T-cell (primary cell): ENCODE measurements at places on chromosomes 1 and 21. TPM values are rescaled to one million over a fixed set of nuclear protein-coding genes. Genes with fewer than 3 reads are reported as not detected.

DNA sequence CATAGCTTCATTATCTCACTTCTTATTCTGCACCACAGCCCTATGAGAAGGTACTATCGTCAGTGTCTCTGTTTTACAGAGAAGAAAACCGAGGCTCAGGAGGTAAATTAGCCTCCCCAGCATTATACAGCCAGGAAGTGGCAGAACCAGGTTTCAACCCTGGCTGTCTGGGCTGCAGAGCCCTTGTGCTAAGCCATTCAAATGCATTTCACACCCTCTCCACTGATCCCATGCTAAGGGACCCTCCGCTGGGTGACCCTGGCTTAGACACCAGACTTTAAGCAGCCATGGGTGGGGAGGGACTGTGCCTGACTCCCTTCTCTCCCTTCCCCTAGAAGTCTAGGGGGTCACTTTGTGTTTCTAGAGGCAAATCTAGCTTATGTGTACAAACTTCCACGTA, 87.5 kb downstream of the RRAGC start:
- H3K4me3 ChIP-seq: no peak overlapping the region
- no peaks in the 10 kb centered on the region for H3K36me3 ChIP-seq
- no peak overlapping the region for H3K27ac ChIP-seq
- H3K4me1 ChIP-seq: no peaks in the 10 kb centered on the region
- DNase-seq: no peak
- H3K27me3 ChIP-seq: peaks cover 30% of the 10 kb centered on the region

DNA sequence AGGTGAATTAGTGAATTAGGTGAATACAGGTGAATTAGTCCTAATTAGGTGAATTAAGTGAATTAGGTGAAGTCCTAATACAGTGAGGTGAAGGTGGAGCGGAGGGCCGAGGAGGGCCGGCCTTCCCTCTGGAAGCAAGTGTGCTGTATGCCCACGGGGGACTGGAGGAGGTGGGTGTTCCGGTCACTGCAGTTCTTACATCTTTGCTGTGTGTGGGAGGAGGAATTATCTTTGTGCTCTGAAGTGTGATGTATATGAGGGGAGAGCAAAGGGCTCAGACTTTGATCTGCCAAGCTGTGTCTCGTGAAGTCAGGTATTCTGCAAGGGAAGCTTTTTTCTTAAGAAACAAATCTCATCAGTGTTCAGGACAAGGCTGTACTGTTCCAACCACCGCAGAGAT, 45.4 kb downstream of the AGPAT3 start:
- H3K27me3 ChIP-seq: no peaks in the 10 kb centered on the region
- peaks cover 15% of the 10 kb centered on the region for H3K36me3 ChIP-seq
- no peak for DNase-seq
- H3K4me1 ChIP-seq: no peaks in the 10 kb centered on the region
- H3K4me3 ChIP-seq: no peak overlapping the region
- no peak overlapping the region for H3K27ac ChIP-seq

DNA sequence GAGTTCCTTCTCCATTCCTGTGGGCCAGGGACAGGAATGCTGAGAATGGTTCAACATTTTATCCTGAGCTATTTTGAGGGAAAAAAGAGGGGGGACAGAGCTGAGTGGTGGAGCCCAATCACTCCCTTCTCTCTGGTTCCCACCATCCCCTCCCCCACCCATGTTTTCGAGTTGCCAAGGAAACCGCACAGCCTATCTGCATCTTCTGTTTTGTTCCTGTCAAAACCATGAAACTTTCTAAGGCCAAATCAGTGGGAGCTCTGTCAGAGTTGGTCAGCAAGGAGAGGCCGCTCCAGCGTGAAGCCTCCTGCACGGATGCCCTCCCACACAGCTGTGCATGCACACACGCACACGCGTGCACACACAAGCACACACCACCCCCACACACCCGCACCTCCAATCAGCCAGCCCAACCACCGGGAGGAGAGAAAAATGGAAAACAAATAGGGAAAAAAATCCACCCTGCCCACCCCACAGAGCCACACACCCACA, 54.5 kb upstream of the ATP2B4 start:
- H3K27ac ChIP-seq: no peak overlapping the region
- peaks cover 31% of the 10 kb centered on the region for H3K27me3 ChIP-seq
- no peak for DNase-seq
- no peaks in the 10 kb centered on the region for H3K36me3 ChIP-seq
- H3K4me1 ChIP-seq: no peaks in the 10 kb centered on the region
- H3K4me3 ChIP-seq: no peak overlapping the region

GRCh38 chr1:101507547-101507971, 270.7 kb downstream of the S1PR1 start:
- no peak overlapping the region for H3K27ac ChIP-seq
- DNase-seq: no peak
- no peaks in the 10 kb centered on the region for H3K4me1 ChIP-seq
- H3K4me3 ChIP-seq: no peak overlapping the region

- H3K4me1 ChIP-seq: no peaks in the 10 kb centered on the region
- no peak overlapping the region for H3K27ac ChIP-seq
- H3K4me3 ChIP-seq: no peak overlapping the region
- DNase-seq: no peak
- H3K27me3 ChIP-seq: peaks cover 3% of the 10 kb centered on the region
Measured at GRCh38 chr1:224828691-224829090, 100.8 kb upstream of the DNAH14 start.

GRCh38 chr1:31694069-31694963, 9.5 kb downstream of the COL16A1 start:
- no peak overlapping the region for H3K4me3 ChIP-seq
- no peaks in the 10 kb centered on the region for H3K27me3 ChIP-seq
- DNase-seq: no peak
- H3K36me3 ChIP-seq: no peaks in the 10 kb centered on the region
- peaks cover 6% of the 10 kb centered on the region for H3K4me1 ChIP-seq

- H3K4me3 ChIP-seq: no peak overlapping the region
- H3K27me3 ChIP-seq: no peaks in the 10 kb centered on the region
- no peak for DNase-seq
- H3K4me1 ChIP-seq: no peaks in the 10 kb centered on the region
- H3K36me3 ChIP-seq: no peaks in the 10 kb centered on the region
Measured at GRCh38 chr1:247474367-247474766, 16.5 kb upstream of the OR2B11 start.

GRCh38 chr1:184953600-184954219, 20.6 kb downstream of the NIBAN1 start:
- no peak overlapping the region for H3K4me3 ChIP-seq
- DNase-seq: no peak
- no peak overlapping the region for H3K27ac ChIP-seq

DNA sequence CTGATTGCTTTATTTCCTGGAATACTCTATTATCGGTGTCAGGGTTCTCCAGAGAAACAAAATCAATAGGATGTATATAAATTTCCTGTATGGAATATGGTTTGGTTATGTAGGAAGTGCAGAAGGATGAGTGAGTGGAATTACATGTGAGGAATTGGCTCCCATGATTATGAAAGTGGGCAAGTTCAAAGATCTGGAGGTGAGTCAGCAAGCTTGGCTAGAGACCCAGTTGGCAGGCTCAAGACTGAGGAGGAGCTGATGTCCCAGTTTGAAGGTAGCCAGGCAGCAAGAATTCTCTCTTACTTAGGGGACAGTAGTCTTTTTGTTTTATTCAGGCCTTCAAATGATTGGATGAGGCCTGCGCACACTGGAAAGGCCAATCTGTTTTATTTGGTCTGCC, 57.5 kb downstream of the MAP3K7CL start:
- H3K4me3 ChIP-seq: no peak overlapping the region
- no peak overlapping the region for H3K27ac ChIP-seq
- H3K36me3 ChIP-seq: no peaks in the 10 kb centered on the region
- H3K4me1 ChIP-seq: no peaks in the 10 kb centered on the region

GRCh38 chr1:53521924-53522552, 62.8 kb downstream of the DMRTB1 start:
- DNase-seq: no peak
- no peak overlapping the region for H3K27ac ChIP-seq
- H3K36me3 ChIP-seq: no peaks in the 10 kb centered on the region

DNA sequence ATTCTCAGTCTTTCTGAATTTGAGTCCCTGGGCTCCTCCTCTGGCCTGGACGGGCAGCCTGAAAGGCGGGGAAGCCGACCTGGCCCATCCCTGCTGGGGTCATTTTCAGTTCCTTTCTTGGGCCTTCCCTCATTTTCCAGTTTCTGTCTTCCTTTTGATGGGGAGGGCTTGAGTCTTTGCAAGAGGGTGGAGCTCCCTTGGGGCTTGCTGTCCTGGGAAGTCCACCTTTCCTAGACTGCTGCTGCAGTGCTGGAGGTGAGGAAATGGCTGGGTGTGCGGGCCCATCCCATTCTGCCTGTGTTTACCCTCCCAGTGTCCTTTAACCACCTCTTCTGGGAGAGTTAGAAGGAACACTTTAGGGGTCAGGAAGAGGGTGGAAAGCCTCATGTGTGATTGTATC, 40.4 kb upstream of the SYNC start:
- H3K4me1 ChIP-seq: peaks cover 11% of the 10 kb centered on the region
- no peak overlapping the region for H3K4me3 ChIP-seq
- no peak overlapping the region for H3K27ac ChIP-seq
- H3K27me3 ChIP-seq: peaks cover 42% of the 10 kb centered on the region
- H3K36me3 ChIP-seq: no peaks in the 10 kb centered on the region
- DNase-seq: no peak

- peaks cover 87% of the 10 kb centered on the region for H3K4me1 ChIP-seq
- no peak for DNase-seq
- H3K27me3 ChIP-seq: no peaks in the 10 kb centered on the region
Measured at GRCh38 chr1:155976913-155977689, 1.2 kb downstream of the ARHGEF2 start.

- peak overlapping the region; percentile 60 for H3K4me3 ChIP-seq
- no peak for DNase-seq
- H3K27me3 ChIP-seq: peaks cover 5% of the 10 kb centered on the region
- H3K36me3 ChIP-seq: no peaks in the 10 kb centered on the region
- peak overlapping the region; percentile 60 for H3K27ac ChIP-seq
- H3K4me1 ChIP-seq: peaks cover 3% of the 10 kb centered on the region
Measured at GRCh38 chr1:48472638-48473037, 634 bp upstream of the SPATA6 start.

- DNase-seq: no peak
- H3K4me1 ChIP-seq: no peaks in the 10 kb centered on the region
- H3K27me3 ChIP-seq: no peaks in the 10 kb centered on the region
- peaks cover 4% of the 10 kb centered on the region for H3K36me3 ChIP-seq
- no peak overlapping the region for H3K27ac ChIP-seq
Measured at GRCh38 chr1:44347280-44347679, 7.8 kb downstream of the ERI3 start.

GRCh38 chr1:232046451-232047306, 420.1 kb downstream of the DISC1 start:
- no peaks in the 10 kb centered on the region for H3K4me1 ChIP-seq
- no peaks in the 10 kb centered on the region for H3K27me3 ChIP-seq
- no peak overlapping the region for H3K4me3 ChIP-seq
- H3K27ac ChIP-seq: no peak overlapping the region

- DNase-seq: no peak
- H3K27ac ChIP-seq: no peak overlapping the region
- H3K4me1 ChIP-seq: no peaks in the 10 kb centered on the region
- no peak overlapping the region for H3K4me3 ChIP-seq
- no peaks in the 10 kb centered on the region for H3K36me3 ChIP-seq
- H3K27me3 ChIP-seq: no peaks in the 10 kb centered on the region
Measured at GRCh38 chr21:35563885-35564451, 496.4 kb downstream of the SETD4 start.

Gene SPRR1A
- total RNA-seq: not detected

Gene ZNF593OS
- not detected for total RNA-seq

Gene MPZ
- 3.4 TPM for total RNA-seq

Gene ERICH3
- total RNA-seq: not detected

Gene PDIK1L
- total RNA-seq: 19.1 TPM

Gene ANGPTL7
- not detected for total RNA-seq

Gene ZDHHC18
- 52.8 TPM for total RNA-seq

Gene PLA2G2C
- 0.85 TPM for total RNA-seq

Gene PRKAA2
- 0.03 TPM for total RNA-seq
